ENCODE measurements at places on chromosomes 12 and 14.

DNA sequence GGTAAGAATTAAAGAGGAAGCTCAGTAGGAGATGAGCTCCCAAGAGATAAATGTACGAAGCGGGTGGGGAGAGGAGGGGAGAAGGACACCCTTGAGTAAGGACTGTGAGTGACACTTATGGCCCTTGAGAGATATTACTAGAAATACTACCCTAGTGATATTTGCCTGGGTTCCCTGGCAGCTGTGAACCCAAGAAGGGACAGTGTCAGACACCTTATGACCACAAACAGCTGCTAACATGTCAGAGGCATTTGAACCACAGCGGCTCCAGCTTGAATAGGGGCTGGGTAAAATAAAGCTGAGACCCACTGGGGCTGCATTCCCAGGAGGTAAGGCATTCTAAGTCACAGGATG lies 19.6 kb upstream of the SLC6A12 start:
- no peak for DNase-seq

GRCh38 chr12:54407183-54407905 lies 11.7 kb downstream of the ITGA5 start:
- DNase-seq, result no peak

- DNase-seq, result no peak
Measured at GRCh38 chr14:90509403-90509802, 112.6 kb downstream of the CALM1 start.

DNA sequence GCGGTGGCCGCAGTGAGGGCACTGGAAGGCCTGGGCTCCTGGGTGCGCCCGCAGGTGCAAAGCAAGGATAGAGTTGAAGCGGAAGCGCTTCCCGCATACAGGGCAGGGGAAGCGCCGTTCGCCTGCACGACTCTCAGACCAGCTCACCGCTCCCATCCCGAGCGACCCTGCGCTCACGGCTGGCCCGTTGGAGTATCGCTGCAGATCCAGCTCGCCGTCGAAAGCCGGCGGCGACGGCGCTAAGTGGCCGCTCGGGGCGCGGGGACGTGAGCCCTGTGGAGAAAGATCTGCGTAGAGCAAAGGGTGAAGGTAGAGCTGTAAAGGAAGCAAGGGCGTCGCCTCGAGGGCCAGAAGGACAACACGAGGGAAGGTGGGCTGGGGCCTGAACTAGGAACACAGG lies 5.4 kb downstream of the ZNF219 start:
- DNase-seq, result no peak

- no peak for DNase-seq
Measured at GRCh38 chr12:40439771-40440492, 215.1 kb downstream of the LRRK2 start.

DNA sequence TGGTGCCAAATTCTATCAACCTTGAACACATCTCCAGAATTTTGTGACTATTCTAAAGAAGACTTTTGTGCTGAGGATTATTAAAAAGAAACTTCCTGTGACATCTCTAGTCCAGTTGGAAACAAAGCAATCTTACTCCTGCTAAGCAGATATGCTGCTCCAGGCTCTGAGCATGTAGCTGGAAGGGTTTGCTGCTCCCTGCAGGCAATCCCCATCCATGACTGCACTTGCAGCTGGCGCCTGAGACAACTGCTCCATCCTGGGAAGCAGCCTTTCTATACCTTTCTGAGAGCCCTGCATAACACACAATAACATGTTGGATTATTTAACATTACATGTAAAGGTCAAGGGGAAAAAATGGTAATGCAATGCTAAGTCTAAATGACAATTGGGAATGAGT lies 105.1 kb downstream of the NDUFA12 start:
- DNase-seq, result no peak

DNA sequence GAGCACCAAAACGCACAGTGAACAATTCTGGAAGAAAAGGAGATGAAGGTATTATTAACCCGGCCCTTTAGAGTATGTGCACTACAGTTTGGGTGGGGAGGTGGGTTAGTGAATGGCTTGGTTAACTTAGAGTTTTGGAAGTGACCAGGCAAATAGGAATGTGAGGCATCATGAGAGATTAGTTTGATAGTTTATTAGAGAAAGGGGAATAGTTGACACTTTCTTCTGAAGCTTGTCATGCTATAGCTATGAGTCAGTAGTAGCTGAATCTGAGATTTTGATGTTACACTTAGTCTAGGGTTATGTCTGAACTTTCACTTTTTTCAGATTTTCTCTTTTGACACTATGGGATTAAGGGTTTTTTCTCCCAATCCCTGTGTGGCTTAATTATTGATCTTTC lies 567.2 kb downstream of the SNAPC1 start:
- no peak for DNase-seq

GRCh38 chr12:121930862-121931261 lies 12.5 kb downstream of the CFAP251 start:
- no peak for DNase-seq

- no peak for DNase-seq
Measured at GRCh38 chr14:60221457-60221856, 27.6 kb upstream of the PPM1A start.

GRCh38 chr12:69254046-69254445 lies 14.7 kb downstream of the CPSF6 start:
- no peak for DNase-seq

- DNase-seq, result peak; percentile 29
Measured at GRCh38 chr14:21894003-21894897, 220.6 kb upstream of the OR4E1 start.

DNA sequence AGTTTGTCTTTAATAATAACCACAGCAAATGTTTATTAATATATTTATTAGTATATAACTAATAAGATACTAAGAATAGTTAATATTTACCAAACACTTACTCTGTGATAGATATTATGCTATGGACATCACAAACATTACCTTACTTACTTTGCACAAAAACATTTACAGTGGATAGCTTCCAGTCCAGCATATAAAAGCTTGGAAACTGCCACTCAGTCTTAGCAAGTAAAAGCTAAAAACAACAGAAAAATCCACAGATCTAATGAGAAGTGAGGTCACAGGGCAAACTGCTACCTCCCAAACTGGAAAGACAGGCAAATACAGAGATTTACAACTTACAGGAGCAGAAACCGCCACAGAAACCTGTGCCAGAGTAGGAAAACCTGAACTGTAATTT lies 99.8 kb downstream of the METTL25 start:
- no peak for DNase-seq

DNA sequence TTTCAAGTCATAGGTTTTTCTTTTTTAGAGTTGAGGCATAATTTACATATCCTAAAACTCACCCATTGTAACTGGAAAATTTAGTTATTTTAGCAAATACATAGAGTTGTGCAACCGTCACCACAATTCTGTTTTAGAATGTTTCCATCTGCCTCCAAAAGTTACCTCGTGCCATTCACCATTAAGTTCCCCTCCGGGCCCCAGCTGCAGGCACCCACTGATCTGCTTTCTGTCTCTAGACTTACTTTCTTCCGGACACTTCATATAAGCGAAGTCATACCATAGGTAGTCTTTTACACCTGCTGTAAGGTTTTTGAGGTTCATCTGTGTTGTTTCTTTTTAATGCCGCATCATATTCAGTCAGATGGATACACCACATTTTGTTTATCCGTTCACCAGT lies 28.7 kb downstream of the PPP2R5C start:
- no peak for DNase-seq

DNA sequence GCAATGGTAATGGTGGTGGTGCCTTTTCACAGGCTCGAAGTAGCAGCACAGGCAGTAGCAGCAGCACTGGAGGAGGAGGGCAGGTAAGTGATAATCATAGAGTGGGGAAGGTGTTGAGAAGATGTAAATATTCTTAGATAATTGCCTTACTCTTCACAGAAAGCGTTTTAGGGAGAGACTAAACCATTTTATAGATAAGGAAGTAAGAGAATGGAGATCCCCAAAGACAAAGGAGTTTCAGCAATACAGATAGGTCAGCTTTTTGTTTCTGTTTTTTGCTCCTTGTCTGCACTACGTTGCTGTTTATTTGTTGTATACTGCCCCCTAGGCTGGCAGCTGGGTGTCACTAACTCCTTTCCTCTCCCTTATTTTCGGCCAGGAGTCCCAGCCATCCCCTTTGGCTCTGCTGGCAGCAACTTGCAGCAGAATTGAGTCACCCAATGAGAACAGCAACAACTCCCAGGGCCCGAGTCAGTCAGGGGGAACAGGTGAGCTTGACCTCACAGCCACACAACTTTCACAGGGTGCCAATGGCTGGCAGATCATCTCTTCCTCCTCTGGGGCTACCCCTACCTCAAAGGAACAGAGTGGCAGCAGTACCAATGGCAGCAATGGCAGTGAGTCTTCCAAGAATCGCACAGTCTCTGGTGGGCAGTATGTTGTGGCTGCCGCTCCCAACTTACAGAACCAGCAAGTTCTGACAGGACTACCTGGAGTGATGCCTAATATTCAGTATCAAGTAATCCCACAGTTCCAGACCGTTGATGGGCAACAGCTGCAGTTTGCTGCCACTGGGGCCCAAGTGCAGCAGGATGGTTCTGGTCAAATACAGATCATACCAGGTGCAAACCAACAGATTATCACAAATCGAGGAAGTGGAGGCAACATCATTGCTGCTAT lies 2.0 kb downstream of the SP1 start:
- peak; percentile 11 for DNase-seq

DNA sequence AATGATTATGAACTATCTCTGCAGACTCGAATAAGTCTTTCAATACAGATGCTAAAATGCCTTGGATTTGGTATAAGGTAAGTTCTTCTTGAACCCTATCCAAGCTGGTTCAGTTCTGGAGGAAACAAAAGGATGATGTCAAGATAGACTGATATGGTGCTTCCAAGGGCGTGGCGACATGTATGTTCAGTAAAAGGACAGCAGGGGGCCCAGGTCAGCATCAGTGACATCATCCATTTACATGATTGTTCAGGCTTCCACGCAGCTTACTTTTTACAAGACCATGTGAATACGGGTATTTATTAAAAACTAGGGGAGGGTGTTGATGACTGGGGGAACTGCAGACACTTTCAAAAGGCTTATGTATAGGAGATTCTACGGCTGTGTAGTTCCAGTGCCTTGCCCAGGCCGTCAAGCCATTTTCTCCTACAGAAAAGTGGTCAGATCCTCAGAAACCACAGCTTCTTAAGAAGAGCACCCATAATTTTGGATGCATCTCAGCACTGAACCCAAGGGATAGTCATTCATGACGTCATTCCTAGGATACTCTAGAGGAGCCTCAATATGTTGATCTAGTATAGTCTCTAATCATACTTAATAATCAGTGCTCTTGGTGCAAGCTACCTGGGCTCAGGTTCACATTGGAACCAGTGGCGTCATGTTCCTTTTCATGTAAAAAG lies 527.7 kb downstream of the FUT8 start:
- no peak for DNase-seq

- no peak for DNase-seq
Measured at GRCh38 chr12:53233671-53234121, 1.7 kb upstream of the RARG start.

DNA sequence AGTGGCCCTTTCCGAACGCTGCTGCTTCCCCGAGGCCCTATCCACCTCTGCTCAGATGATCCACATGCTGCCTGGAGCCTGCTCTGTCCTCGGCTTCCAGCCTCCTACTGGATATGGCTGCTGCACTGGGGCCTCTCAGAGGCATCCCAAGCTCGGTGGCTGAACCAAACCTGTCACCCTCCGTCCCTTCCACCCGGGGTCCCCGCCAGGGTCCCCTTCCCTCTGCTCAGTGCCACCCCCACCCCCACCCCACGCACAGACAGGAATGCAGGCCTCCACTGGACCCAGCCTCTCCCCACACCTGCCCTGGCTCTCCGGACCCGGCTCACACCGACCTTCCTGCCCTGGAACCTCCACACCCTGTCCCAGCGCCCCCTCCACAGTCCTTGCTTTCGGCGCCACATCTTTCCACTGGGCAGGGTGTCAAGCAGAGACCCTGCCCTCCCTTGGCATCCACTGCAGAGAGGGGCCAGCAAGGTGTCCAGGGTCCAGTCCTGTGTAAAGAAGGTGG lies 6.1 kb downstream of the CEP170B start:
- DNase-seq, result no peak

GRCh38 chr12:31715283-31715825 lies 13.5 kb downstream of the AMN1 start:
- no peak for DNase-seq

- no peak for DNase-seq
Measured at GRCh38 chr14:92914087-92914656, 8.8 kb upstream of the CHGA start.

- DNase-seq, result no peak
Measured at GRCh38 chr14:61399365-61399764, 78.0 kb downstream of the PRKCH start.

DNA sequence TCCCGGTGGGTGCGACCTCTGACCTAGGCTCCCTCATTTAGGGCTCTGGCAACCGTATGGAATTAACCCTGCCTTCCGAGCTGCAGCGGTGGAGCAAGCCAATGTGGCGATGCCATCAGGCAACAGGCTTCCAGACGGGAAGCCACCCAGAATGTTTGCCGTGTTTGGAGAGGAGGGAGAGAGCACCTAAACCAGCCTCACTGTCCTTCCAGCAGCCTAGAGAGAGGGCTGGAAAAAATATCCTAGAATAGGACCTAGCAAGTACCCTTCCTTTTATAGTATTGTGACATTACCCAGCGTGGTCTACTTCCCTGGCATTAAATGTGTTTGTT lies 287 bp upstream of the SLC2A13 start:
- no peak for DNase-seq

GRCh38 chr14:99460793-99461192 lies 19.9 kb downstream of the SETD3 start:
- no peak for DNase-seq
